Activated CD4-positive, alpha-beta memory T cell treated with anti-CD3 and anti-CD28 coated beads for 36 hours (primary cell): ENCODE measurements at places on chromosomes 3 and 15.

GRCh38 chr3:169790219-169790618 is 17.0 kb downstream of the MYNN start:
- no peak for DNase-seq

DNA sequence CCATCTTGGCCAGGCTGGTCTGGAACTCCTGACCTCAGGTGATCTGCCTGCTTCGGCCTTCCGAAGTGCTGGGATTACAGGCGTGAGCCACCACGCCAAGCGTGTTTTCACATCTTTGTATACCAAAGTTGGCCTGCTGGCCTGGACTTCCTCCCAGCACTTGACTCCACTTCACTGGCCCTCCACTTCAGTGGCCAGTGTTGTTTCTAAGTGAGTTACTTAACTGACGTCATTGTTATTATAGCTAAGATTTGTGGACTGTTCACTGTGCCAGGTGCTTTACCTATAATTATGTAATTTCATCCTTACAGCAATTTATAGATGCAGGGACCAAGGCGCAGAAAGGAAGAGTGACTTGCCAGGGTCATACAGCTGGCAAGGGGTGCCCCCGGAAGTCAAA is 52.0 kb downstream of the HRH1 start:
- DNase-seq: no peak

- DNase-seq: no peak
These were observed 109.5 kb upstream of the KCNAB1 start for GRCh38 chr3:156010829-156011228.

GRCh38 chr15:27744641-27745040 is 354.5 kb downstream of the OCA2 start:
- no peak for DNase-seq

DNA sequence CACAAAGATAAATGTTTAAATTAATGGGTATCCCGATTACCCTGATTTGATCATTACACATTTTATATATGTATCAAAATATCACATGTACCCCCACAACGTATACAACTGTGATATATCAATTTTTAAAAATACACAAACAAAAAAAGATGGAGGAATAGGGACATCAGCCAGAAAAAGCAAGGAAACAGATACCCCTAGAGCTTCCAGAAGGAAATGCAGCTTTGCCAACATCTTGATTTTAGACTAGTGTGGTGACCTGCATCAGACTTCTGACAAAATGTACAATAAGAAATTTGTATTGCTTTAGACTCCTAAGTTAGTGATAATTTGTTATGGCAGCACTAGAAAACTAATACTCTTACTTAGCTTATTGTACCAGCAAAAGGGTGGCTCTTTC is 483.8 kb downstream of the TUSC7 start:
- DNase-seq: no peak

DNA sequence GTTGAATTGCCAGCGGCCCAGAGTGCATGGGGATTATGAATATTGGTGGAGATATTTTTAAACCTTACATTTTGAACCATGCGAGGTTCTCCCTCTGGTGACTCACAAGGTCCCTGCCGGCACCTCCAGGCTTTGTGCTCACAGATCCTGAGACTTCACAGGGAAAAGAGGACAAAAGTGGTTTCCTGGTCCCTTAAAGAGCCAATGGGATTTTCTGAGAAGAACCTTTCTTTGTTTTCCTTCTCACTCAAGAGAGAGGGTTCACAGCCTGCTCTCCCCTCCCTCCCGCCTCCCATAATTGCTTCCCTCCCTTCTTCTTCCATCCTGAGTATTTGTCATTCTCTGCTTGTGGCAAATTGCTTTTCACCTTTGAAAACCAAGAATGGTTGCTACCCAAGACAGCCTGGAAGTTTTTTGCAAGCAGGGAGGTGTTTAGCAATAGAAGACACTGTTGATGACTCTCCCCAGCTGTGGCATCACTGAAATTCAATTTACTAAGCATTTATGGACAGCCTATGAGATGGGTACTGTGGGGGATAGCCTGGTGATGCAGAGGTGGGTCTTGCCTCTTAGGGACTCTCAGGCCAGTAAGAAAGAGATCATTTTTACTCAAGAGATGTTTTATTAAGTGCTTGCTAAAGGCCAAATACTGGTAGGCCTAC is 76.6 kb downstream of the CPN2 start:
- DNase-seq: peak; percentile 1

DNA sequence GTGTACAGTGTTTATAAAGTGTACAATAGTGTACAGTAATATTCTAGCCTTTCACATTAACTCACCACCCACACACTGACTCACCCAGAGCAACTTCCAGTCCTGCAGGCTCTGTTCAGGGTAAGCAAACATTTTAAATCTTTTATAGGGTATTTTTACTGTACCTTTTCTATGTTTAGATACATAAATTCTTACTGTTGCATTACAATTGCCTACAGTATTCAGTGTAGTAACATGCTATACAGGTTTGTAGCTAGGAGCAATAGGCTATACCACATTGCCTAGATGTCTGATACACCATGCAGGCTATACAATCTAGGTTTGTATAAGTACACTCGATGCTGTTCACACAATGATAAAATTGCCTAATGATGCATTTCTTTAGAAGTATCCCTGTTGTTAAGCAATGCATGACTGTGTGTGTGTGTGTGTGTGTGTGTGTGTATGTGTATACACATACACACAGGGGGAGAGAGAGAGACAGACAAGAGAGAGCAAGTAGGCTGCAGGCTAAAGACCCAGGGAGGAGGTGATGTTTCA is 72.5 kb upstream of the PRR23C start:
- peak; percentile 48 for DNase-seq

GRCh38 chr3:87261925-87262324 is 14.5 kb downstream of the POU1F1 start:
- no peak for DNase-seq

- no peak for DNase-seq
These were observed 39.0 kb upstream of the MYO5C start for GRCh38 chr15:52334491-52335160.

GRCh38 chr15:79431636-79432344 is at the start of gene MINAR1:
Gene MINAR1 (plus strand): TSS chr15:79432336. CDS start chr15:79456148, 23,812 bp downstream.
- DNase-seq: no peak

GRCh38 chr3:127762077-127762786 is 60.1 kb downstream of the MGLL start:
- no peak for DNase-seq

- no peak for DNase-seq
These were observed 49.2 kb downstream of the SLMAP start for GRCh38 chr3:57805266-57805665.

DNA sequence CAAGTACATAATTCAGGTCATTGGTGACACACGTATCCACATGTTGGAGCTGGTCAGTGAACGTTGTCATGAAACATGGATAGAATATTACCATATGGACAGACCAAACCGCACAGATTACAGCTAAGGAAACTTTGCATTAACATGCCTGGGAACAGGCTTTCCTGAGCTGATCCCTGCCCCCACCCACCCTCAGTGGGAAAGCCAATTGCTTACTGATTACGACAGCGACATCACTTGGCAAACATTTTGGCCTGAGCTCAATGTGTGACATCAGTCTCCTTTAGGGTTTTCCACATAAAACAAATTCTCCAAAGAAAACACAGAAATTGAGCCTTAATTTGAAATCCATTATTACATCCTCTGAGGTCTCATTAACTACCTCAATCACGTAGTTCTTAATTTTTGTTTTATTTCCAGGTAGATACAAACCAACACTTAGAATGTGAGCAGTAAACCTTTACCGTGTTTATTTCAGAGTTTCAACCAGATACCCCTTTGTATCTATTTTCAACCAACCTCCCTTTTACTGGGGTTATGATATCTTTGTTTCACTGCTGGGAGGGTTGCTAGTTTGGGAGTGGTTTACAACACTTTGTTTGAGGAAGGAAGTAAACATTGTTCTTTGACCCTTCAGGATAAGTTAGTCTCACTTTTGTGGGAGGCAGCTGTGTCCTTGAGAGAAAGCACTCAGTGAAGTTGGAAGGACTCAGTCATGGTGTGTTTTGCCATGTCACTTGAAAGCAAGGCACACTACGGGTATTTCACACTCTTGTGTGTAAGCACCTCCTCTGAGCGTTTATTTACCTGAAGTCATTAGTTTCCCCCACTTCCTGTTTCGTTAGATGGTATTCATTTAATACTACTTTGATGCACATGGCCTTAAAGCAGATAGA is 103.1 kb downstream of the CMSS1 start:
- DNase-seq: no peak

- peak; percentile 44 for DNase-seq
These were observed 97.3 kb downstream of the AKAP13 start for GRCh38 chr15:85477730-85478129.

DNA sequence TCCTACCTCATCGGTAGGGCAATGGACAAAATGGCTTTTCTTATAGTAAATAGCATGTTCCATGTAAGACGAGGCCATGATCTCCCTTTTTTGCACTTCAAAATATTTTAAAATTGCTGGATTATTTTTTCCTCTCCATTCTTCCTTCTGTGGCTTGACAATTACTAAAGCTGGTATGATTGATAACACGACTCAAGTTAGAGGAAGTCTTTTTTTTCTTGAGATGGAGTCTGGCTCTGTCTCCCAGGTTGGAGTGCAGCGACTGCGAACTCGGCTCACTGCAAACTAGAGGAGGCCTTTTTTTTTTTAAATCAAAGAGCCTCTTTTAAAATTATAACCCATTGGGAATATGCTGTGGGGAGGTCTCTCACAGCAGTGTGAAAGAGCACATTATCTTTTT is 124.5 kb upstream of the TBL1XR1 start:
- no peak for DNase-seq
